GM10248 (cell line): ENCODE measurements at places on chromosomes 12 and 14.

GRCh38 chr14:103721334-103722120, 5.9 kb downstream of the ZFYVE21 start:
- no peak for DNase-seq

- DNase-seq: no peak
These were observed 277.1 kb downstream of the FOXG1 start for GRCh38 chr14:29043737-29044136.

DNA sequence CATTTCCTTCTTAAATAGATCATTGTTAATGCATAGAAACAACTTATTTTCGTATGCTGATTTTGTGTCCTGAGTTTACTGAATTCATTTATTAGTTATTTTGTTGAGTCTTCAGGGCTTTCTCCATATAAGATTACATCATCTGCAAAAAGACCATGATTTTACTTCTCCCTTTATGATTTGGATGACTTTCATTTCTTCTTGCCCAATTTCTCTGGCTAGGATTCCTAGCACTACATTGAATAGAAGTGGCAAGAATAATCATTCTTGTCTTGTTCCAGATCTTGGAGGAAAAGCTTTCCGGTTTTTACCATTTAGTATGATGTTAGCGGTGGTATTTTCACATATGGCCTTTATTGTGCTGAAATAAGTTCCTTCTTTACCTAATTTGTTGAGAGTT, 303.0 kb upstream of the RTL1 start:
- no peak for DNase-seq

DNA sequence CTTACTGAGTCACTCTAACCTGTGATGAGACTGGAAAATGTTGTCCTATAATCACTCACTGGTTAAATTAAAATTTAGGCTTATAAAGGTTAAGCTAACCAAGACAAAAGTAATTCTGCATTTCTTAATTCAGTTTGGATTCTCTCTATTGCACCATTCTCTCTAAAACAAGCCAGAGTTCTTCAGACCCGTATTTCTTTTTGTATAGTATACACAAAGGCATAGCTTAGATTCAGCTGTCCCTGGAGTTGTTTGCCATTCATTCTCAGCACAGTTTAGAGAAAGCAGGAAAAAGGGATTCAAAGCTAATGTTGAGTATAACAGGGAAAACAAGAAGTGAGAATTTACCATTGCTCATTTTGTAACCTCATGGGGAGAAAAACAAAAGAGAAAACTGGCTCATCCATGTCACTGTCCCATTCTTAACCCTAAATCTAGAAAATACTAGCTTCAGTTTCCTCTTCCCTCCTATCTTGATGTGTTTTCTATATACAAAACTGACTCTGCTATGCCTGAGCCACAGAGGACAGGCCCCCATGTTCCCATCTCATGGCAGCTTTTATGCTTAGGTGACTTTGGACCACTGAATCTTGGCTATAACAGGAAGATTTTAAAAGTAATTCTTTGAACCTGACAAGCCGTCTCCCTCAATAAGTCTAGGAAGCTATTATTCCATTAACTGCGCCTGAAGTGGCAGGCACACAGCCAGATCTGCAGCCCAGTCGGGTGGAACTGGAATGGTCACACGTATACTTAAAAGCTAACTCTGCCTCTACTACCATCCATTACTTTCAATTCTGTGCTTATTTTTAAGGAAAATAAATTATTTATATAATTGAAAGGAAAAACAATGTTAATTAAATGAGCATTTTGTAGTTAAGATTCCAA, 7.0 kb downstream of the AREL1 start:
- no peak for DNase-seq

DNA sequence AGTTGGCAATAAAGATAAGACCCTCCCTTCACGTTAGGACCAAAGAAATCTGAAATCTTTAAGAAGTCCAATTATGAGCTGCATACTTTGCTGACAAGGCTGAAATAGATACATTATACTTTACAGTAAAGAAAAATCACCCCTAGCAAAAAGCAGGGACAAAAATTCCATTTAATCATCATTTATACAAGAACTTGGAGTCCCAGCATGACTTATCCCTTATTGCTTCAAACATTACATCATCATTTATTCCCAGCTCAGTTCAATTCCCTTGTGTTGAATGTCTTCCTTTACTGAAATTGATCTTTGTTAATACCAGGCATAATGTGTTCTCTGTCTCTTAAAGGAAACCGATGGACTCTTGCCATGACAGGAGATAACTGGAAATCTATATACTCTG, 449.6 kb upstream of the CCDC196 start:
- DNase-seq: no peak

DNA sequence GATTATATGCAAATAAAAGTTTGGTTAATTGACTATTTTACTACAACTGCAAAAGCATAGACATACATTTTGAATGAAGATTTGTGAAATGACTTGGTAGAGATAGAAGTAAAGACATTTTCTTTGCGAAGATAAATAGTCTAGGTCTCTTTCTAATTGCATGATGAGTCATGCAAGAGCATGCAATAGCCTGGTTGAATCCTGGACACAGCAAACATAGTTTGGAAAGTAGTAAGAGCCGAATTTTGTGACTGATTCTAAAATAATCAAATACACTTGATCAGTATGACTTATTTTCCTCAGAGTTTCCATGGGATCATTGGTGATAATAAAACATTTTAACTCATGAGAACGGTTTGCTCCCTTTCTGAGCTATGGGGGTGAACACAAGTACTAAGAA, 27.7 kb upstream of the CAND1 start:
- no peak for DNase-seq

GRCh38 chr12:69610729-69611128, at the start of gene LRRC10:
LRRC10 (minus strand) TSS chr12:69610907; CDS start chr12:69610838, 69 bp downstream.
- no peak for DNase-seq

DNA sequence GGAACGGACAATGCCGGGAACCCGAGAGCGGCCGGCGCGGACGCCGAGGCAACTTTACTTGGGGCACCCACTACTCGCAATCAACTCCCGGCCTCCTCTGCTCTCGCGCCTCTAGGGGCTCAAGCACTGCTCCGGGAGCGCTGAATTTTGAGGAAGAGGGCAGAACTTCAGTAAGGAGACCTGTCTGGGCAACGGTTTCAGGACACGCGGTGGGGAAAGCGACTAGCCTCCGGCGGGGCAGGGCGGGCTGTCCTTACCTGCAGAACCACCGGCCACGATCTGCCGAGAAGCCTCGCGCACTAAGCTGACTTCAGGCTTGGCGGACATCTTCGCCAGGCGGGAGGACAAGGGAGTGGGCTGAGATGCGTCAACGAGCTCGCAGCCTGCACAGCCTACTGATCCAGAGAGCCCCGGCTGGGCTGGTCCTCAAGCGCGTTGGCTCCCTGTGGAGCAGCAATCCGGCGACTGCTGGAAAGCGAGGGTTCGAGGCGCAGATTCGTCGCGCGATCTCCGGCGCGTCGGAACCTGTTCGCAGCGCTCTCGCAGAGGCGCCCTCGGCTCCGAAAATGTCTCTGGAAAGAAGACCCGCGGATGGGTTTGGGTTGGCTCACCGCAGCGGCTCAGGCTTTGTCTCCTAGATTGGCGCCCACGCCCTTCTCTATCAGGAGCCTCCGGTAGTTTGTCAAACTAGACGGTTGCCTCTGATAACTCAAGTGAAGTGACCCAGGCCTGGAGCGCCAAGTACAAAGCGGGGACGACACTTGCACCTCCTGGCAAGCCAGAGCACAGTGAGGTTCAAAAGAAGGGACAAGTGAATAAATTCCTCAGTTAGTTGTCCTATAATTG, at the start of gene SLC25A21:
TSS of gene SLC25A21 (minus strand) at position 583 of the 846 bp plus-strand sequence.
- no peak for DNase-seq

GRCh38 chr14:102982852-102983470, 60.5 kb downstream of the AMN start:
- DNase-seq: no peak

GRCh38 chr14:70814466-70814865, 5.2 kb upstream of the MAP3K9 start:
- DNase-seq: no peak
